ENCODE measurements at places on chromosomes 4 and X. TPM values are rescaled to one million over a fixed set of nuclear protein-coding genes. Genes with fewer than 3 reads are reported as not detected.

PCDH19 gene
- total RNA-seq: not detected

DNA sequence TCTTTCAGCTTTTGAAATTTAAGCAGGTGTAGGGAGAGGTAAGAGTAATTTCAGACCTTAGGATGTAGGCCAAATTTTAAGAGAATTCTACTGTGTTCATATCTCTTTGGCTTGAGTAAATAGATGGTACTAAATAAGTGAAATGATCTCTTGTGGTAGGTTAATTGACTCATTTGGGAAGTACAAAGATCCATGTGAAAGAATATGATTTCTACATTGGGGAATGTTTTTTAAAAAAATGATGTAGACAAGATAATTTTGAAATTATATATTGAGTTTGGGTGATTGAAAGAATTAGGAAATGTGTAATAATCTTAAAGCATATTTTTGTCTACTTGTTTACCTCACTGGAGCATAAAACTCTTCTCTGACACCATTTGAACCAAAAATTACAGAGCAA, 35.6 kb downstream of the RAPGEF2 start:
- H3K27me3 ChIP-seq: peaks cover 1% of the 10 kb centered on the region
- peaks cover 12% of the 10 kb centered on the region for H3K4me1 ChIP-seq
- DNase-seq: no peak
- H3K36me3 ChIP-seq: peaks cover 8% of the 10 kb centered on the region
- H3K4me3 ChIP-seq: no peak overlapping the region

PDZD4 gene
- 1.4 TPM for total RNA-seq

CXCL10 gene
- total RNA-seq: 0.68 TPM

DNA sequence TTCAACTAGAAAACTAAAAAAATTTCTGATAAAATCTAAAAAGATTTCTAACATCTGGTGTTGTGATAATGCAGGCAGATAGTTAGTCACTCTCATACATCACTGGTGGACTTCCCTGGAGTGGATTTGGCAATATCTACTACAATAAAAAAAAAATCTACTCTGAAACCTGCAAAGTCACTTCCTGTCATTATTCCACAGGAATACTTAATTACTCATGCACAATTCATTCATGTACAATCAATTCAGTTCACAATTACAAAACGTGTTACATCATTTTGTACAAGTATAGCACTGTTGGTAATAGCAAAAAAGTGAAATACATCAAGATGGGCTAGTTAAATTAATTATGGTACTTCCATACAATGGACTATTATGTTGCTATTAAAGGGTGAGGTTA, 16.5 kb upstream of the RHOH start:
- no peaks in the 10 kb centered on the region for H3K36me3 ChIP-seq
- H3K4me1 ChIP-seq: peaks cover 34% of the 10 kb centered on the region
- H3K27me3 ChIP-seq: no peaks in the 10 kb centered on the region
- no peak overlapping the region for H3K27ac ChIP-seq
- H3K4me3 ChIP-seq: no peak overlapping the region
- no peak for DNase-seq

DNA sequence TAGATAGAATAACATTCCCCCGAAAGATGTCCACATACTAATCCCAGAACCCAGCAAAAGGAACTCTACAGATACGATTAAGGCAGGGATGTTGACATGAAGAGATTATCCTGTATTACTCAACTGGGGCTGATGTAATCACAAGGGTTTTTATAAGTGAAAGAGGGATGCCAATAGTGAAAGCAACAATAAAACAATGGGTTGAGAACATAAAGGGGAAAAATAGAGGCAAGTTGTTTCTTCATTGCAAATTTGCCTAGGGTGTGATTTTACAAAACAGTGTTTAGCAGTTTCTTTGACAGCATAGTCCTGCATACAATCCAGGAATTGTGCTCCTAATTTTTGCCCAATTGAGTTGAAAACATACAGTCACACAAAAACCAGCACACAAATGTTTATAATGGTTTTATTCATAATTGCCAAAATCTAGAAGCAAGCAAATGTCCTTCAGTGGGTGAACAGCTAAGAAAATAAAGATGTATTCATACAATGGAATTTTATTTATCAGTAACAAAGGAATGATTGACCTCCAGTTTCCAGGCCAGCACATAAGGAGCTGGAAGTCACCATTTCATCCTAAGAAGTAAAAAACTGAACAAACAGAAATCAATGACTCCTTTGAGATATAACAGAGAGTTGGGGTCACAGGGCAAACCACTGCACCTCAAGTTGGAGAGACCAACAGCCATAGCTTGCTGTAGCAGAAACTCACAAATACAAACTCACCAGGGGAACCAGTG, 107.2 kb downstream of the CENPC start:
- peaks cover 39% of the 10 kb centered on the region for H3K36me3 ChIP-seq
- H3K4me3 ChIP-seq: no peak overlapping the region
- no peak for DNase-seq
- peaks cover 1% of the 10 kb centered on the region for H3K4me1 ChIP-seq

GAB3 gene
- 5.0 TPM for total RNA-seq

- no peak overlapping the region for H3K4me3 ChIP-seq
- H3K27ac ChIP-seq: no peak overlapping the region
- no peak for DNase-seq
- no peaks in the 10 kb centered on the region for H3K36me3 ChIP-seq
- H3K4me1 ChIP-seq: peaks cover 25% of the 10 kb centered on the region
- H3K27me3 ChIP-seq: no peaks in the 10 kb centered on the region
Measured at GRCh38 chrX:18890049-18890381, 93.9 kb downstream of the PHKA2 start.

DNA sequence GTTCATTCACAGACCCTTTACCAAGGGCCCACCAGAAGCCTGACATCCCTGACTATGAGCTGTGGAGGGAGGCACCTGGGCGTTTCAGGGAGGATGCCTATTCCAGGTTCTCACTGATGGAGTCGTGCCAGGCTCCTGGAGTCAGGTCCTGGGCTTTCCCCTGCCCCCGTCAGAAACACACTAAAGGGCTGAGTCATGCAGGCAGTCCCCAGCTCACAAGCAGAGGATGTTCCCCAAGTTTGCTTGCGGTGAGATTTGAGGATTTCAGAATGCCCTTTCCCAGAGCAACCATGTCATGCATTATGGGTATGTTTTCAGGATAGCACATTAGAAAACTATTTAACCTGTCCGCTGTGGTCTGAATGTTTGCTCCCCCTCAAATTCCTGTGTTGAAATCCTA, 45.2 kb downstream of the FHDC1 start:
- H3K4me1 ChIP-seq: no peaks in the 10 kb centered on the region
- no peaks in the 10 kb centered on the region for H3K36me3 ChIP-seq
- H3K27ac ChIP-seq: no peak overlapping the region
- no peak overlapping the region for H3K4me3 ChIP-seq
- H3K27me3 ChIP-seq: peaks cover 5% of the 10 kb centered on the region

DNA sequence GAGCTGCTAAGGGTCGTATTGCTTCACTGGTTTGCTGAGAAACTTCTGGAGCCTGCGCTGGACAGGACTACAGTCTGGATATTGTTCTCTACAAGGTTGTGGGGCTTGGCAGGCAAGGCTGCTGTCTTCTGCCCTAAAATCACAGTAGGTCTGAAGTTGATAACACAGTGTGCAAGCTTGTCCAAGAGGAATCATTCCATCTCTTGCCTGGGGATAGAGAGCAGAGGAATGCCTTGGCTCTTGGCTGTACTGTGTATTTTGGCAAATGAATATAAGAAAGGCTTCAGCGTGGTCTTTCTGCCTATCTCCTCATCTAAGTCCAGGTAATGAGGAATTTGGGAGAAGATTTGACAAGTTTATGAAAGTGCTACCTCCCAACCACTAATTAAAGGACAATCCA, 9.4 kb upstream of the RASL11B start:
- no peak for DNase-seq
- H3K27ac ChIP-seq: no peak overlapping the region
- no peak overlapping the region for H3K4me3 ChIP-seq
- H3K27me3 ChIP-seq: peaks cover 15% of the 10 kb centered on the region

UGT2B15 gene
- total RNA-seq: not detected

DNA sequence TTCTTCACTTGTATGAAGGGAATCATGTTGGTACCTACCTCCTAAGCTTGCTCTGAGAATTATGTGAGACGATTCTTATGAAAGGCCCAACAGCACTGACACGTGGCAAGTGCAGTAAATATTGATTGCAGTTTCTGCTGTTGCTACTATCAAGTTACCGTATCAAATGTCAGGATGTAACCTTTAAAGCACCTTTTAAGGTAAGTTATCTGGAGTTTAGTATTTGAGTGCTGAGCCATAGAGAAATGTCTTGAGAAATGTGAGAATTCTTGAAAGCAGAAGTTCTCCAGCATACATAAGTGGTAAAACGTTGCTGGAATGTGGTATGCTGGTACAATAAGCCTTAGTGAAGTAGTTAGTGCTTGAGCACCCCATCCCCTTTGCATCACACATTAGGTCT, 90.4 kb downstream of the PHOX2B start:
- DNase-seq: no peak
- H3K36me3 ChIP-seq: no peaks in the 10 kb centered on the region
- H3K4me1 ChIP-seq: no peaks in the 10 kb centered on the region
- peaks cover 11% of the 10 kb centered on the region for H3K27me3 ChIP-seq
- no peak overlapping the region for H3K27ac ChIP-seq
- H3K4me3 ChIP-seq: no peak overlapping the region

DNA sequence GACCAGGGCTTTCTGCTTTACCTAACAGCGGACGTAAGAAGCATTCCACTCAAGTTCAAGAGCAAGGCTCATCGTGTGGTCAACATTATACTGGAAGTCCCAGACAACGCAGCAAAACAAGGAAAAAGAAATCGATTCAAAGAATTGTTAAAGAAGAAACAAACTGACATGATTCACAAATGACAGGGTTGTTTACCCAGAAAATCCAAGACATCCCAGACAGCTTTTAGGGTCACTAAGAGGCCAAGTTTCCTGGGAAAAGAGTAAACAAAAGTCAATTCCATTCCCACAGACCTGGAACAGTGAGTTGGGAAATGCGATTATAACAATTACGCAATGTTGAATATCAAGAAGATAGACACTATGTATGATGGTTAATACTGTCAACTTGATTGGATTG, 21.5 kb upstream of the HTRA3 start:
- no peaks in the 10 kb centered on the region for H3K27me3 ChIP-seq
- no peak overlapping the region for H3K27ac ChIP-seq
- H3K4me1 ChIP-seq: no peaks in the 10 kb centered on the region

DNA sequence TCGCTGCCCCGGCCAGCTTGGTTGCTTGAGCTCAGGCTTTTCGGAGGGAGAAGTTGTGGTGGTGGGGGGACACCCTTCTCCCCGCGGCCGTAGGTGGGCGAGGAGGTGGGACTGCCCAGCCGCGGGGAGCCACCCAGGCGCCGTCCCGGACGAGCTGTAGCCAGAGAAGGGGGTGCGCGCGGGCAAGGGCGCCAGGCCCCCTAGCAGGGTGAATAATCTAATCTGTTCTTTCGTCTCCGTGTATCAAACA, 3.1 kb downstream of the MID1IP1 start:
- H3K4me1 ChIP-seq: peaks cover 17% of the 10 kb centered on the region
- no peaks in the 10 kb centered on the region for H3K27me3 ChIP-seq
- peak overlapping the region; percentile 98 for H3K27ac ChIP-seq

TMEM192 gene
- 10.6 TPM for total RNA-seq

GASK1B gene
- not detected for total RNA-seq

DNA sequence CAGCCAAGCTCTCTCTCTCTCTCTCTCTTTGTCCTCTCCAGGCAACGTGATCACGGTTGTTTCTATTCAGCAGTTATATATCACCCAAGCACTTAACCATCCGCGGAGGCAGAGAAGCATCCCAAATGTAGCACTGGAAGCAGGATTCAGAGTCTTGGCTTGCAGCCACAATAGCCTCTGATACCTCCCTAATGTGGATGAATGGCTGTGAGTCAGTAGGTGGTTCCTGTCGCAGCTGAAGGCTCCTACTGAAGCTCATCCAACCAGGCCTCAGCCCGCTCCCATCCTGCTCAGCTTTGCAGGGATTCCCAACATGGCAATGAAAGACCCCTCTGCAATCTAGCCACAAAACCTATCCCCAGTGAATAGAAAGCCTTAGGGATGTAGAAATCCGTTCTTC, 5.1 kb downstream of the HS6ST2 start:
- H3K4me3 ChIP-seq: no peak overlapping the region
- no peaks in the 10 kb centered on the region for H3K36me3 ChIP-seq
- H3K27ac ChIP-seq: no peak overlapping the region
- H3K4me1 ChIP-seq: peaks cover 6% of the 10 kb centered on the region
- peaks cover 25% of the 10 kb centered on the region for H3K27me3 ChIP-seq

- no peaks in the 10 kb centered on the region for H3K36me3 ChIP-seq
- no peak overlapping the region for H3K27ac ChIP-seq
- no peak for DNase-seq
- no peak overlapping the region for H3K4me3 ChIP-seq
- peaks cover 4% of the 10 kb centered on the region for H3K27me3 ChIP-seq
- H3K4me1 ChIP-seq: peaks cover 3% of the 10 kb centered on the region
Measured at GRCh38 chr4:56181140-56181953, 205.9 kb downstream of the AASDH start.

DNA sequence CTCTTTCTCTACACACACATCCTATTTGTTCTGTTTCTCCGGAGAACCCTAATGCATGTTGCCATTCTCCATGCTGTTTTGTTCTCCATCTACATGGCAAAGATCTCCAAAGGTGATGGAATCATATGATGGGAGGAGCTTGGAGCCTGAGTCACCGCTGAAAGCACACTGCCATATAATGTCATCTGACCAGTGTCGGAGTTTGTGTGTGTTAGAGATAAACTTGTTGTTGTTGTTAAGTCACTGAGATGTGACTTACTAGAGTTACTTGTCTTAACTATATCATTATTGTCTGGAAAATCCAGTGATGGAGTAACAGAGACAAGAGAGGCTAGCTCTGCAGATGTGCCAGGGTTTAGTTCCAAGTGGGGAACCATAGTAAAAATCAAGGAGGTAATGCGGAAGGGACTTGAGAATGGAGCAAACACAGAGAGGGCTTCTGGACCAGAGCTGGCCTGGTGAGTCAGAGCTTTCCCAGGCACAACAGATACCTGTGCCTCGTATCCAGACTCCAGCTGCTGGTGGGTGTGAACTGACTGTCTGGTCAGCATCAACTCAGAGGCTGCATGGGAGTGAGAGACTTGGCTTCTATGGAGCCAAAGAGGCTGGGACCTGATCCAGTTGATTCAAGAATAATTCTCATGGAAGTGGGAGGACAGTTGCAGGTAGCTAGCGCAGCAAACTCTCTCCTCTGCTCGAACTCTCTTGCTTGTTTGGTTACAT, 30.6 kb upstream of the CCKAR start:
- H3K4me3 ChIP-seq: no peak overlapping the region
- no peak for DNase-seq
- no peak overlapping the region for H3K27ac ChIP-seq
- peaks cover 3% of the 10 kb centered on the region for H3K27me3 ChIP-seq
- H3K36me3 ChIP-seq: no peaks in the 10 kb centered on the region

- no peak overlapping the region for H3K27ac ChIP-seq
- no peak for DNase-seq
- no peaks in the 10 kb centered on the region for H3K4me1 ChIP-seq
Measured at GRCh38 chr4:7431696-7432530, 2.8 kb downstream of the PSAPL1 start.
